ENCODE measurements at places on chromosomes 6 and 20.

- DNase-seq, result no peak
Measured at GRCh38 chr20:24388828-24389380, 80.5 kb upstream of the SYNDIG1 start.

DNA sequence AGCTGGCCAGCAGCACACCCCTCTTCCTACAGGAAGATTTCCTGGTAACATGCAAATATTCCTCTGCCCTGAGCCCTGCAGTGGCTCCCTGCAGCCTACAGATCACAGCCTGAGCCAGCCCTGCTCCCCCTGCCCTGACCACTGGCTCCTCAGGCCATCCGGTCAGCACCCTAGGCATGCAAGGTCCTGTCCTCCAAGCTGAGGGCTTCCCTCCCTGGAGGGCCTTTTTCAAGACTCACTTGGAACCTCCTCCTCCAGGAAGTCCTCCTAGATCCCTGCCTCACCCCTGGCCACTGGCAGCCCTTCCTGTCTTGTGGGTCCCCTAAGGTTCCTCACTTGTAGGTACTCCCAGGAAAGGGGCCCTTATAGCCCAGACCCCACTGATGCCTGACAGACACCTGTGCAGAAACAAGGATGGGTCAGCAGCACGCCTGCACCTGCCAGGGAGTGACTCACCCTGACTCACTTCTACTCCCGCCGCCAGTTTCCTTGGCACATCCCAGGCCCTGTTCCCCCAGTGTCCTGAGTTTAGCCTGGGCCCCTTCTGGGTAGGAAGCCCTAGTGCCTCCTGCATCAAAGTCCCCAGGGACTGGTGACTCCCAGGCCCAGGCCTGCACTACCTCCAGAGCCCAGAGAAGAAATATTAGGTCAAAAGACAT lies 3.2 kb downstream of the SLC4A11 start:
- DNase-seq, result no peak

- DNase-seq, result no peak
Measured at GRCh38 chr20:53806683-53807401, 213.2 kb upstream of the ZNF217 start.

GRCh38 chr6:14501914-14502313 lies 384.3 kb downstream of the CD83 start:
- DNase-seq, result no peak

- DNase-seq, result no peak
Measured at GRCh38 chr6:136069119-136069518, 181.0 kb downstream of the MTFR2 start.

Data from hippocampal formation (tissue), 2 donors.